GM04504 (cell line): ENCODE measurements at places on chromosomes 5 and 9.

DNA sequence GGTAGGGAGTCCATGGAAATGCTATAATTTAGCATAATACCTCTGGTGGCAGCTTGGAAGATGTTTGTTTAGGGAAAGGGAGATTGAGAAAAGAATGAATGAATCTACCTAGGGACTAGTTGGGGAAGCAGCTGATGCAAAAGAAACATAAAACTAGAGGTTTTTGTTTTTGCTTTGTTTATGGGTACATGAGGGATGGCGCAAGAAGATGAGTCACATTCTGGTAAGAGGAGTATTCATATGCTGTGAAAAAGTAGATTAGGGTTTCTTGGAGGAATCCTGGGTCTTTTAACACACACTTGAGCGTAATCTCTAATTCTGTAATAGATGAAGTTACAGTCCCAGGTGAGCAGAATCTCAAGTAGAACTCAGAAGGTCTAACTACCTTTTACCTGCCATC is 17.1 kb downstream of the C9orf43 start:
- DNase-seq = peak; percentile 29

DNA sequence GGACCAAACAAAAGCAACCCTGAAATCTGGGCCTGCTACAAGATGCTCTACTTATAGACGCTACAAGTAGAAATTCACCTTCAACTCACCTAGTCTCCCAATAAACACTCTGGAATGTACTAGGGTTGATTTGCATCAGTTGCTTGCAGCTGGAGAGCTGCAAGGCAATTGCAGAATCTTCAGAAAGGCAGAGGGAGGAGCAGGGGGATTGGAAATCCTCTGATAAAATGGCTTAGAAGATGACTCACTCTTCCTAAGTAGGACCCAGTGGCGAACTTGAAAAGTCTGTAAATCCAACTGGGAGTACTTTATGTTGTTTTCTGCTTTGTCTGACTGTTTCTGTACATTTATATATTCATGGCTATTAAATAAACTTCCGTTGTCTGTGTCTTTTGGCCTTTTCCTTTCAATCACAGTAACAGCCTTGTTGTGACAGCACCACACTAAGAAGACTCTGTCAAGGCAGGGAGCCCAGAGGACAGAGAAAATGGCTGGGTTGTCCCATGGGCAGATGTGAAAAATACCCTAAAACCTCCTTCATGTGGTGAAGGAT is 14.7 kb upstream of the MLLT3 start:
- no peak for DNase-seq

DNA sequence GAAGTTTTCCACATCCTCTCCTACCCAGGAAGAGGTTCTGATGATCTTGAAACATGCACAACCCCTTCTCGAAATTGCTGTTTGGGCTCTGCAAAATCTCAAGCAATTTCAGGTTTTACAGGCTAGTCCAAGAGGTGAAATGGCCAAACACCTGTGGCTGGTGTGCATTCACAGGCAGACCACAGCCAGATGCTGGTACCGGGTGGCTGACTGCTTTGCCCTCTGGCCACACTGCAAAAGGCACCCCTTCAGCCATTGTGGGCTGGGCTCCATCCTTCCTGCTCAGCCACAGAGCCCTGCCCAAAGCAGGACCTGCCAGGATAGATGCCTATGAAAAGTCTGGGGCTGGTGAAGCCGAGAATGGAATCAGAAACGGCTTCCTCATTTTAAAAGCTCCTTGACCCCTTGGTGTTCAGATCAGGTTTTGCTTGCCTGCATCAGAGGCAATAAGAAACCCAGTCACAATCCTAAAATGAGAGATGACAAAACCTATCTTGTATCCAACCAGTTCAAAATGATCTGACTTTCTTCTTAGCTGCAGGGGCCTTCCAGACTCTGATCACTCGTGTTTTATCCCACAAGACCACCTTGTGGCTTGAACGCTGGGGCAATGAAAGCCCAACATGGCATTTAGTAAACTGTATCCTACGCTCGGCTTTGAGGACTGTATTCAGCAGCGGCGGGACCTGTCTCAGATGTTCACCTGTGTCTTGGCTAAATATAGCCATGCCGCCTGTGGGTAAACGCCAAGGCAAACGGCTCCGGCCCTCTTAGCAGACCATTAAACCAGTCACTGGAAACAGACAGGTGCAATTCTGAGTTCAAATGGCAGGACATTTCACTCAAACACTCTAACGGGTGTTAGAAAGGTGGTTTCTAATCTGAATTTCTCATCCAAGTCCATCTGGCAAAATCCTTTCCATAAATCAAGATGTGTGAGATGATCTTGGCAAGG is 49.6 kb downstream of the EPB41L4B start:
- DNase-seq = no peak

- DNase-seq = no peak
Observed at GRCh38 chr9:114035221-114035844, 42.8 kb downstream of the AMBP start.

DNA sequence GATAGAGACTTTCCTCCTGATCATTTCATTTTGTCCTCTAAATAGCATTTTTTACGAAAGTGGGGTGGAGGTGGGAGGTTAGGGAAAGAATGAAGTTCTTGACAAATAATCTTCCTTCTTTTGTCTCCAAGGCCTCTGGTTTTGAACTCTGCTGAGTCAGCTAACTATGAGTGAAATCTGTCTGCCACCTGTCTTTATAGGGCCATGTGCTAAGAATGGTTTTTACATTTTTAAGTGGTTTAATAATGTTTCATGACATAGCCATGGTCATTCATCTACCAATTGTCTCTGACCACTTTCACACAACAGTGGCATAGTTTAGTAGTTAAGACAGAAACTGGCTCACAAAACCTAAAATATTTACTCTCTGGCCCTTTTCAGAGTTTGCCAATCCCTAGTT is 7.6 kb downstream of the MAN2A1 start:
- DNase-seq = no peak

- no peak for DNase-seq
Observed at GRCh38 chr5:39102684-39103155, 28.5 kb upstream of the RICTOR start.

DNA sequence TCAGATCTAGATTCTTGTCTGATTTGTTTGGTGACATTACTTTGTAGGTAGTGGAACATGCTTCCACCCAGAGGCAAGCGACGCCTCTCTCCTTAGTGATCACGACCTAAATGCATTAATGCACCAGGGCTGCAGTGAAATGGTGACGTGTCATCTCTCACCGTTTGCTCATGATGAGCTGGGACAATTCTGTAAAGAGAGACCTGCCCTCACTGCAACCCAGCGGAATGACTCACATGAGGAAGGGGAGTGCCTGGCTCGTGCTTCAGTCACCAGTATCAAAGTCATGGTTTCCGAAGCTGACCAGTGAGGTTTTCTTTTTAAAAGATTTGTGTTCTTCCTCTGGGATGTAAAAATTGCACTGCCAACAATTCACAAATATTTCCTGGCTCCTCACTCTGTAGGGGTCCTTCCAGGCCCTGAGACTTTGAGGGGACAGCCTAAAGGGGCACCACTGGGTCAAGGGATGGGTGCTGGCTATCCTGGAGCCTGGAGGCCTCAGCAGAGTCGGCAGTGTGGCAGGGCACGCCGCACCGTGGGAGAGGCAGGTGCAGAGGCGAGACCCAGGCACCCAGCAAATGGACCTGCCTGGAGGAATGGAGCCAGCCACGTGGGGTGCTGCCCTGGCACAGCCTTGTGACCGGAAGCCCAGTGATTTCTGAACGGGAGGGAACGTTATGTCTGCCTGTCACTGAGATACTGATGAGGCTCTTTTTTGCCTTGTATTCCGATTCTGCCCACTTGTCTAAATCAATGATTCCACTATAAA is 17.3 kb downstream of the QSOX2 start:
- DNase-seq = no peak

DNA sequence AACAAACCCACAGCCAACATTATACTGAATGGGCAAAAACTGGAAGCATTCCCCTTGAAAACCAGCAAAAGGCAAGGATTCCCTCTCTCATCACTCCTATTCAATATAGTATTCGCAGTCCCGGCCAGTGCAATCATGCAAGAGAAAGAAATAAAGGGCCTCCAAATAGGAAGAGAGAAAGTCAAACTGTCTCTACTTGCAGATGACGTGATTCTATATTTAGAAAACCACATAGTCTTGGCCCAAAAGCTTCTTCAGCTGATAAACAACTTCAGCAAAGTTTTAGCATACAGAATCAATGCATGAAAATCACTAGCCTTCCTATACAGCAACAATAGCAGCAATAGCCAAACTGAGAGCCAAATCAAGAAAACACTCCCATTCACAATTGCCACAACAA is 333.7 kb upstream of the EDIL3 start:
- DNase-seq = no peak

GRCh38 chr9:99259231-99259918 is 37.3 kb downstream of the SEC61B start:
- DNase-seq = no peak

DNA sequence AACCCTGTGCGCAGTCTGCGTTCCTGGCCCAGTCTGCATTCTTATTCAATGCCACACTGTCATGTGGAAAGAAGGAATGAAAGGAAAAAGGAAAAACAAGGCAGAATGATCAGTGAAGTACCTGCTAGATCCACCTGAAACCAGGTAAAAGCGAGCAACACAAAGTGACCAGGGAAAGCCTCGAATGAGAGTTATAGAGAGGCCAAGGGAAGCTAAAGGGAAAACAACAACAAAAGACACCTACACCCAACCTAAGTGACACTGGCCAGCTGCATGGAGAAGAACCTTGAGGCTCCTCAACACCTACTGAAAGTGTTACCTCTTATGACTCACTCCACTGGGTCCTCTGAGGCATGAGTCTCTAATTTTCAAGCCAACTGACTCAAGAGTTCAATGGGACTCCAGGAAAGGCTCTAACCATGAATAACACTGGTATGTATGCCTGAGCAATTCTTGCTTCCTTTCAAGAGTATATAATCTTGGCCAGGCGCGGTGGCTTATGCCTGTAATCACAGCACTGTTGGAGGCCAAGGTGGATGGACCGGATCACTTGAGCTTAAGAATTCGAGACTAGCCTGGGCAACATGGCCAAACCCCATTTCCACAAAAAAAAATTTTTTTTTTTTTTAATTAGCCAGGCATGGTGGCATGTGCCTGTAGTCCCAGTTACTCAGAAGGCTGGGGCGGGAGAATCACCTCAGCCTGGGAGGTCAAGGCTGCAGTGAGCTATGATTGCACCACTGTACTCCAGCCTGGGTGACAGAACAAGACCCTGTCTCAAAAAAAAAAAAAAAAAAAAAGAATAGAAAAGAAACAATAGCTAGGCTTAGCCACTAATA is 29.0 kb downstream of the MTMR12 start:
- no peak for DNase-seq

DNA sequence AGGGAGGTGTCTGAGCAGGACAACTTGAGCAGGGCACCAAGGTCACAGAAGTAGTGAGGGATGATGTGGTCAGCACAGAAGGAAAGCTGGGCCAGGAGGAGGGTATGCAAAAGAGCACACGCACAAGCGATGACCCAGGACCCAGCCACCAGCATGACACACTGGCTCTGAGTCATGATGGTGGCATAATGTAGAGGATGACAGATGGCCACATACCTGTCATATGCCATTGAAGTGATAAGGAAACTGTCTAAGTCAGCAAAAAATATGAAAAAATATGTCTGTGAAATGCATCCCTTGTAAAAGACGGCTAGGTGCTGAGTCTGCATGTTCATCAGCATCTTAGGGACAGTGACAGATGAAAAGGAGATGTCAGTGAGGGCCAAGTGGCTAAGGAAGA is 380 bp downstream of the OR1J1 start:
- DNase-seq = no peak

DNA sequence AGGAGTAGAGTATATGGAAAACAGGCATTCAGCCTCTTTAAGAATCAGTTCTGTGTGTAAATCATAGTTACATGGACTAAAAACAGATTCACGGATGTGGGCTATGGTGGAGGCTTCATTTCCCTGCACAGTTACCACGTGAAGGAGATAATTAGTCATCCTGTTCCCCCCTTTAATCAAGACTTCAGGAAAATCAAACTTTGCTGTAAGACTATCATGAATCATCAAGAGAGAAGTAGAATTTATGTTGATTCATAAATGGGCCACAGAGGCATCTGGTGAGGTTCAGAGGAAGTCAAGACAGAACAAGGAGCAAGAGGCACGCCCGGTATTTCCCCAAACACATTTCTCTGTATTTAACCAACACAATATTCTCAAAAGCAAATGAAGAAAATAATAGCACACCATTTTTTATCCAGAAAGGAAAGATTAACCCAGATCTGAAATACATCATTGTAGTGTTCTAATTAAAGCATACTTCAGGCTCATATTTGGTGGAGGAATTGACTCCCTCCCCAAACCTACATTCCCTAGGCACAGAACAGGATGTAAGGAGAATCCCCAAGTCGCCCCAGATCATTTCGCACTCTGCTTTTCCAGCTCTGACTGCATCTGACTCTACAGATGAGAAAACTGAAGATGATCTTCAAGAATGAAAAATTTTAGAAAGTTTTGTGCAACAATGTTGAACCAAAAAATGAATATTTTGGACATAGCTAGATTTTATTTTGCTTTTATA is 175.8 kb upstream of the GAS1 start:
- peak; percentile 64 for DNase-seq

- DNase-seq = no peak
Observed at GRCh38 chr9:87595610-87596009, 97.9 kb downstream of the DAPK1 start.

- no peak for DNase-seq
Observed at GRCh38 chr5:92561411-92561959, 1019.5 kb downstream of the NR2F1-AS1 start.

GRCh38 chr5:75509546-75509945 is 1.9 kb downstream of the CERT1 start:
- no peak for DNase-seq

GRCh38 chr5:112116371-112116770 is 302.7 kb downstream of the EPB41L4A start:
- DNase-seq = no peak

GRCh38 chr9:6645355-6646292 is at the start of gene GLDC:
TSS of gene GLDC (minus strand) at chr9:6645729. CDS start at chr9:6645499, 230 bp downstream.
- no peak for DNase-seq

- DNase-seq = no peak
Observed at GRCh38 chr5:32541241-32541640, 44.1 kb upstream of the SUB1 start.

DNA sequence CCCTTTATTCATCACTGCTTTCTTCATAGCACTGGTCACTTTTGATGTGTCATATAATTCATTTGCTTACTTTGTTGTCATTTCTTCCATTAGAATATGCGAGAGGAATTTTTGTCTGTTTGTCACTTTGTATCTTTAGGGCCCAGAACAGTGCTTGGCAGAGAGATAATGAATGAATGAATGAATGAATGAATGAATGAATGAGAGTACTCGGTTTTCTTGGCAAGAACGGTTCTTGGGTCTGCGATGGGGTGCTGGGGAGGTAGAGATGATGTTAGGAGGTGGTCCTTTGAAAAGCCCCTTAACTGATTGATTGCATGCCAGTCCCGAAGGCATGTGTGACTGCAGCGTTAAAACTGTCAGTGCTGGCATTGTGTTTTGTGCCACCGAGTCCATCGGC is 52.4 kb upstream of the LRRTM2 start:
- DNase-seq = no peak
